ENCODE measurements at places on chromosomes 13 and 19.

DNA sequence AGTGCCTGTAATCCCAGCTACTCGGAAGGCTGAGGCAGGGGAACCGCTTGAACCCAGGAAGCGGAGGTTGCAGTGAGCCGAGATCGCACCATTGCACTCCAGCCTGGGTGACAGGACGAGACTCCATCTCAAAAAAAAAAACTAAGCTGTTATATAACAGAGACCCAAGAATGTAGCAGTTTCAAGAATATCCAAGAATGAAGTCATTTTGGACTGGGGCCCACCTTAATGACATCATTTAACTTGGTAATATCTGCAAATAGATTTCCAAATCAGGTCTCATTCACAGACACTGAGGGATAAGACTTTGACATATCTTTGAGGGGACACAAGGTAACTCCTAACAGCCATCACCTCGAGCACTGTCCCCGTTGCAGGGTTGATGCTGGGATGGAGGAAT lies 36.5 kb upstream of the MRI1 start:
- no peak for DNase-seq

- no peak for DNase-seq
These were observed 7.0 kb downstream of the CRYL1 start for GRCh38 chr13:20518660-20519100.

- no peak for DNase-seq
These were observed 90.5 kb upstream of the AKAP11 start for GRCh38 chr13:42181381-42181953.

DNA sequence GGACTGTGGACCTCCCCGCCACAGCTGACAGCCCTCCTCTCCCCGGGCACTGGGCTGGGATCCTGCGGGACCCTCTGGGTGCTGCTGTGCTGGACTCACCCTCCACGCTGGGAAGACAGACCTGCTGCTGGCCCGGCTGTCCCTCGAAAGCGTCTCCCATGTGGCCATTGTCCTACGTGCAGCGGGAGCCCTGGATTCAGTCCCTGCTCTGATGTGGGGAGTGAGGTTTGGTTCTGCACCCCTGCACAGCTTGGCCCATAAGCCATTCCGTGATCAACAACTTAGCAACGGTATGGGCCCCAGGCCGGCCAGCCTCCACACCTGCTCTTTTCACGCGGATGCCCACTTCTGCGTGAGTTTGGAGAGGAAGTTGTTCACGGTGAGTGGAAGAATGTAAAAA lies 195.2 kb downstream of the TEX29 start:
- no peak for DNase-seq

GRCh38 chr19:7924241-7924640 lies 1.7 kb downstream of the CTXN1 start:
- no peak for DNase-seq

- no peak for DNase-seq
These were observed 2.6 kb downstream of the NEK3 start for GRCh38 chr13:52156724-52157261.

GRCh38 chr19:11694533-11695439 lies 44.0 kb downstream of the ZNF823 start:
- DNase-seq, result peak; percentile 87

- no peak for DNase-seq
These were observed 74.7 kb downstream of the GADD45B start for GRCh38 chr19:2550431-2551171.

- no peak for DNase-seq
These were observed 3.1 kb upstream of the SUCLA2 start for GRCh38 chr13:48004201-48004600.

DNA sequence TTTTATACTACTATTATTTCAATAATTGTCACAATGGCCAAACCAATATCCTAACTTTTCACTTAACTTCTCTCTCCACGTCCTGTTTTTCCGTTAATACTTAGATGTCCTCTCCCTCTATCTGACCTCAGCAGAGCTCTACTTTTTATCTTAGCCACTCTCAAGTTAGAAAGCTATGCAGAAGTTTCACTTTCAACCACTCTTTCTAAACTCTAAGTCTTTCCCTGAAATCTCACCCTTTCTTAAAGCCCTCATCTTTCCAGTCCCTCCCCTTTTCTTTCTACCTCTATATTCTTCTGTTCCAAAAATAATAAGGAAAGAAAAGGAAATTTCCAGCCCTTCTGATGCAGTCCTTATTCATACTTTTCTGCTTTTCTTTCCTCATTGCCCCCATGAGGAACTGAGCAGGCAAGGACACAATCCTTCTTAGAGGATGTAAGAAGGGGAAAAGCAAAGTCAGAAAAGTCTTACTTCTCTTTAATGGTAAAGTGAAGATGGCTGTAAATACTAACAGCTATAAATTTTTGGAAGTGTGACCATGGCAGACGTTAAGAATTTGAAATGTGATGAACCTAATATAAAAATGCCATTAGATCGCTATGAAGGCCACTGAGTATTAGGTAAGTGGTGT lies 23.0 kb downstream of the FAM216B start:
- no peak for DNase-seq

- no peak for DNase-seq
These were observed 1.6 kb downstream of the ADAMTS10 start for GRCh38 chr19:8608941-8609278.

DNA sequence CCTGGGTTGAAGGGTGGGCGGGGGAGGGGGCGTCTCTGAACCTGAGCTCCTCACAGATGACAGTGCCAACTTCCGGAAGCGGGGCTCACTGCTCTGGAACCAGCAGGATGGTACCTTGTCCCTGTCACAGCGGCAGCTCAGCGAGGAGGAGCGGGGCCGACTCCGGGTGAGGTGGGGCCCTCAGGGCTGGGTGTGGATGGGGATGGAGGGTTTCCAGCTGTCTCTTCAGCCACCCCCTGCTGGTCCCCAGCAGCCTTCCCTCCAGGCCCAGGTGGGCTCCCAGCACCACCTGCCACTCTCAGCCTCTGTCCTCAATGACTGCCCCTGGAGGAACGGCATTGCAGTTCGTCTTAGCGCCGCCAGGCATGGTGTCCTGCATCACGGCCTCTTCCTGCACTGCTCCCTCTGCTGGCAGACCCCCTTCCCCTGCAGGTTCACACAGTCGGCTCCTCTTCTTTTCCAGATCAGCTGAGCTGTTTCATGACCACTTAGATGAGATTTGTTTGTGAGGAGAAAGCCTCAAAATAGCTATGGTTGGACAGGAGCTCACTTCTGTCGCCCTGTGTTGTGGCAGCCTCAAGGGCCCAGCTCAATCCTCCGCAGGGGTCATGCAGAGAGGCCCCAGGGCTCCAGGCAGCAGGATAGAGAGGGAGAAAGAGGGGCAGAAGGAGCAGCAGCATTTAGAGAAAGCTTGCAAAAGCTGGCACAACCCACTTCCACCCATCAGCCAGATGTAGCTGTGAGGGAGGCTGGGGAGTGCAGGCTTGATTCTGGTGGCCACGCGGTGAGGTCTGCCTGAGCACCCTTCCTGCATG lies 2.5 kb upstream of the GARIN5A start:
- DNase-seq, result no peak

- DNase-seq, result no peak
These were observed 17.7 kb downstream of the TMEM272 start for GRCh38 chr13:51827254-51827653.

DNA sequence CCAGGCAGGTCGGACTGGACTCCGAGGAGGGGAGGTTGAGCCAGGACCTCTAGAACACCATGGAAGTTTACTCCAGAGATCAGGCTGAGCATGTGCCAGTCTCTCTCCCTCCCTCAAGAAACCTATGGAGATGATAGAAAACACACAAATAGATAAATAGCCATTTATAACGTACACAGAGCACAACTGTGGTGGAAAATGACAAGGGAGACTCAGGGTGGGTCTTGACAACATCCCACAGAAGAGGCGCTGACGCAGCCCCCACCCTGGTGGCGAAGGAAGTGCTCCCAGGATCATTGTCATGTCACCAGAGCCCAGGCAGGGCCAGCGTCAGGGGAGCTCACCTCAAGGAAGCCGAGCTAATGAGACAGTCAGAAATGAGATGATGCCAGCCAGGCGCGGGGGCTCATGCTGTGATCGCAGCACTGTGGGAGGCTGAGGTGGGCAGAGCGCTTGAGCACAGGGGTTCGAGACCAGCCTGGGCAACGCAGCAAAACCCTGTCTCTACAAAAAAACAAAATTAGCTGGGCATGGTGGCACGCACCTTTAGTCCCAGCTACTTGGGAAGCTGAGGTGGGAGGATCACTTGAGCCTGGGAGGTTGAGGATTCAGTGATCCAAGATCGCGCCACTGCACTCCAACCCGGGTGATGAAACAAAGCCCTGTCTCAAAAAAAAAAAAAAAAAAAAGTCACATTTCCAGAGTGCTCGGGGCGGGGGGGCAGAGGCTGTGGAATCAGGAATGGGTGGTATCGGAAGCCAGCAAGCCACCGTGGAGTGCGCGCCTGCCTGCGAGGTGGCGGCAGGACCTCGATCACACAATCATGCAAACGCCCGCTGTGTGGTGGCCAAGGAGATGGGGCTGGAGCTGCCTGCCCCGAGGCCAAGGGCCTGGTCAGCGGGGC lies 178.4 kb downstream of the KDM4B start:
- no peak for DNase-seq

DNA sequence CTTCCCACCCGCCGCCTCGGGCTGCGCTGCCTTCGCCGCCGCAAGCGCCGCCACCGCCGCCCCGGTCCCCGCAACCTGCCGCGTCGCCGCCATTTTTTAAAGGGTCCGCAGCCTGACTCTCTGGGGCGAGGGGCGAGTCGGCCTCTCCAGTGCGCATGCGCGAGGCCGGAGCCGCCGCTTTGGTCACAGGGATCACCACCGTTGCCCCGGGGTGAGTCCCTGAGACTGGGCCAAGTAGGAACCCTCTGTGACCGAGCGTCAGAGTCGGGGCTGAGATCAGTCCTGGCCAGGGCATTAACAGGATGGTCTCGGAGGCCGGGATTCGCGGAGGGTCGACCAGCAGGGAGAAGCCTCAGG lies 42.6 kb downstream of the ZNF146 start:
- DNase-seq, result no peak

DNA sequence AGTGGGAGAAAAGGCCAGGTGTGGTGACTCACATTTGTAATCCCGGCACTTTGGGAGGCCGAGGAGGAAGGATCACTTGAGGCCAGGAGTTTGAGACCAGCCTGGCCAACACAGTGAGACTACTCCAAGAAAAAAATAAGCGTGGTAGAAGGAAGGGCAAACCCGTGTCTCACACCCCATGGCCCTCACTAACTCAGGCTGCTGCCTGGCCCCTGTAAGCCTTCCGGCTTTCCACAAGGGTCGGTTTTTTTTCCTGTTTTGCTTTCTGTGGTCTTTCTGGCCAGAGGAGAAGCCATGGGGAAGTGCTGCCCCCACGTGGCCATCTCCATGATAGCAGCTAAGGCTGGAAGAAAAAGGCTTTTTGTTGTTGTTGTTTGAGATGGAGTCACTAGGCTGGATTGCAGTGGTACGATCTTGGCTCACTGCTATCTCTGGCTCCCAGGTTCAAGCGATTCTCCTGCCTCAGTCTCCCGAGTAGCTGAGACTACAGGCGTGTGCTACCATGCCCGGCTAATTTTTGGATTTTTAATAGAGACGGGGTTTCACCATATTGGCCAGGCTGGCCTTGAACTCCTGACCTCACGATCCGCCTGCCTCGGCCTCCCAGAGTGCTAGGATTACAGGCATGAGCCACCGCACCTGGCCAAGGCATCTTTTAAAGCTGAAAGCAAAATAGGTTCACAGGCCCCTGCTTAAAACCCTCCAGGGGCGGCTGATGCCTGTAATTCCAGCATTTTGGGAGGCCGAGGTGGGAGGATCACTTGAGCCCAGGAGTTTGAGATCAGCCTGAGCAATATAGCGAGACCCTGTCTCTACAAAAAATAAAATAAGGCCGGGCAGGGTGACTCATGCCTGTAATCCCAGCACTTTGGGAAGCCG lies 7.5 kb upstream of the ARHGEF18 start:
- DNase-seq, result no peak

GRCh38 chr19:38736036-38736412 lies 8.2 kb downstream of the CAPN12 start:
- no peak for DNase-seq

DNA sequence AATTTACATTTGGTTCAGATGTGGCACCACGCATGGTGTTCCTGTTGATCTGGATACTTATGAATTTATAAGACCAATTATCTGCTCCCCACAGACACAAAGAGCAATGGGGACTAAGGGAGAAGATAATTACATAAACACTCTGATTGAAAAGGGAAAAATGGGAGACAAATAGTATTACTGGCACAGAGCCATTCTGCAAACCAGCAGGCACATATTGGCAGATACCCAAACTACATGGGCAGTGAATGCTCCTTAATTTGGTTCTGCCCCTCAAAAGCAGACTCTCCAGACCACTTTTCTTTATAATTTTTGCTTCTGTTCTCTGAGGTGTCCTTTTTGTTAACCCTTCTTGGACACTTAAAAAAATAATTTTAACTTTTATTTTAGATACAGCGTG lies 1674.2 kb downstream of the PCDH9 start:
- no peak for DNase-seq

- DNase-seq, result no peak
These were observed 102.7 kb downstream of the SLAIN1 start for GRCh38 chr13:77800219-77800618.

DNA sequence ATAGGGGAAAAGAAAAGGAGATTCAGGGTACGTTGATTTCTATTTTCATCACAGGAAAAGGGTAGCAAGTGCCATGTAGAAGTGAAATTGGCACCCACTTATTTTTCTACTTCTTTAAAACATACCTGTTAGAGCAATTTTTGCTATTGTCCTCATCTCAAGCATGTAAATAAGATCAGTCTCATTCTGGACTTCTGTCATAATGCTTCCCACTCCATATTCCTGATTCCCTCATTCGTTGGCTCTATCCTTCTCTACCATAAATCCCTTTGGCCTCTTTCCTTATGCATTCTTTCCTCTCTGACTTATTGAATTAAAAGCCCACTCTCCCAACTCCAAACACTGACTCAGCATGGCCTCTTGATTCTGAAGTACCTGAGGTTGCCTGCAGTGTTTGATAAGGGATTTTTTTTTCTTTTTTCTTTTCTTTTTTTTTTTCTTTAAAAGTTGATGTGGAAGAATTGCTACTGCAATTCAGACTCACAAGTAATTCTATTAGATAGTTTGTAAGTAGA lies 465.7 kb downstream of the SLITRK6 start:
- DNase-seq, result no peak

- no peak for DNase-seq
These were observed 13.3 kb downstream of the PLIN4 start for GRCh38 chr19:4504891-4505569.

- DNase-seq, result no peak
These were observed 3.1 kb upstream of the SLC5A5 start for GRCh38 chr19:17868669-17869068.

DNA sequence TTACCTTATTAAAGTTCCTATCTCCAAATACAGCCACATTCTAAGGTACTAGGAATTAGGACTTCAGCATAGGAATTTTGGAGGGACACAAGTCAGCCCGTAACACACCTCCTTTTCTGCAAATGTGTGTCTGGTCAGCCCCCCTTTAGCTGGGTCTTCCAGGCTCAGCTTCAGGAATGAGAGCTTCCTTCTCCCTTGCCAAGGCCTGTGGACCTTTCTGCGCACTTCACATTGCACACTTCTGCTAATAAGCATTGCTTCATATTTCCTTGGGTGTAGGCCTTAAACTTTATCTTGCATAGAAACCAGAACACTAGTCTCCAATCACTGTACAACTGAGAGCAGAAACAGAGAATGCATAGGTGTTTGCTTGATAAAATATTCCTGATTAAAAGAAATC lies 4.5 kb upstream of the STK24 start:
- no peak for DNase-seq

GRCh38 chr13:75647126-75647784 lies 11.1 kb downstream of the LMO7 start:
- DNase-seq, result no peak

- DNase-seq, result no peak
These were observed 12.7 kb upstream of the KBTBD6 start for GRCh38 chr13:41145136-41145908.
